BJ (cell line): ENCODE measurements at places on chromosomes 3 and 15. TPM values are rescaled to one million over a fixed set of nuclear protein-coding genes. Genes with fewer than 3 reads are reported as not detected.

GRCh38 chr3:160401291-160402095, 2.0 kb downstream of the SMC4 start:
- no peak for DNase-seq

GRCh38 chr3:81837071-81837593, 75.7 kb upstream of the GBE1 start:
- no peak for DNase-seq

- DNase-seq, result no peak
Measured at GRCh38 chr3:122635789-122636188, 44.9 kb upstream of the PARP14 start.

SIDT1 gene
- not detected in 2 replicates for polyA plus RNA-seq

CCDC71 gene
- polyA plus RNA-seq, result 23.1 and 33.3 TPM in 2 replicates

GRCh38 chr3:107861904-107862303, 228.9 kb downstream of the CD47 start:
- no peak for DNase-seq

DNA sequence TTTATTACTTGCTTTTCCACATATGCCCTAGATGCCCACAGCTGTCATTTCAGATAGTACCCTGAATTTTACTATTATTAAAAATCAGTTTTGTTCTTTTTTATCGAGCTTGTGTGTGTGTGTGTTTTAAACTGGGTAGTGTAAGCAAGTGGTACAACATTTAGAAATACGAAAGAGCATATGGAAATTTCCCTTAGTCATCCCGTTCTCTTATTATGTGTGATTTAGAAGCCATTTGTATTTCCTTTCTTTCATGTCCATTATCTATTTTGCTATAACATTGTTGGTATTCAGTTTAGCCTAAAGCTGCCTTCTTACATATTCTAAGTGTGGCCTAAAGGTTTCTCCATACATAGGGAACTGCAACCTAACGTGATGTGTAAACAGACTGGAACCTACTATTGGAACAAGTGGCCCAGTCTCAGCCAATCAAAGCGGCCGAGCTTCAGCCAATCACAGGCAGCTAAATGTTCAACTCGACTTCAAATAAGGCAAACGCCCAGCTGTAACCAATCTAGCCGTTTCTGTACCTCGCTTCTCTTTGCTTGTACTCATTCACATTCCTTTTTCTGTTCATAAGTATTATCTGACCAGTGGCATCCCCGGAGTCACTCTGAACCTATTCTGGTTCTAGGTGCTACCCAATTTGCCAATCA, 14.7 kb upstream of the SYN2 start:
- no peak for DNase-seq

DNA sequence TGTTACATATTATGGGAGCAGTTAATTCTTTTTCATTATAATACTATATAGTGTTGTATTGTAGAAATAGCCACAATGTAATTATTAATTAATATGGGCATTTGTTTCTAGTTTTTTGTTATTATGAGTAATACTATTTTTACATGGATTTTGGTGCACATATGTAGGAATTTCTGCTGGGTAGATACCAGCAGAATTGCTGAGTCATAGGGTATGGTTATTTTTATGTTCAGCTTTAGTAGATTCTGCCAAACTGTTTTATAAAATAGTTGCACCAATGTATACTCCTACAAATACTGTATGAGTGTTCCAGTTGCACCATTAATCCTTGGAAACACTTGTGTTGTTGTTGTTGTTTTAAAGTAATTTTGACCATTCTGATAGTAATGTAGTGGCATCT, 91.5 kb downstream of the SH3GL3 start:
- DNase-seq, result no peak

HDAC11 gene
- polyA plus RNA-seq, result 9.8 and 16.0 TPM in 2 replicates

P2RY13 gene
- not detected in 2 replicates for polyA plus RNA-seq
